SW480 (cell line): ENCODE measurements at places on chromosomes 3 and 15.

GRCh38 chr3:42807929-42808328, 1.3 kb upstream of the ACKR2 start:
- DNase-seq: no peak

DNA sequence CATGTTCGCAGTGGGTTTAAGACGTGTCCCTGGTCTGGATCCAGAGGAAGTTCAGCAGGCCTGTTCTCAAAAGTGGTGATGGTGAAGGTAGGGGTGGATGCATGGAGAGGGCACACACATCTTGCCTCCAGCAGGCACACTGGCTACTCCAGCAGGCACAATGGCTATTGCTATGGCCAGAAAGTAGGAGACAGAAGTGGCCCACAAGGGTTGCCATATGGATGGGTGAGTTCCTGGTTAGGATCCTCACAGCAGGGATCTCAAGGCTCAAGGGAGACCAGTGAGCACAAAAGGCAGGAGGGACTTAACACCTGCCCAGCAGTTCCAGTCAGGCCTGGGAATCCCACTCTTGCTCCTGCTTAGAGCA, 107.9 kb downstream of the LRIG1 start:
- no peak for DNase-seq

DNA sequence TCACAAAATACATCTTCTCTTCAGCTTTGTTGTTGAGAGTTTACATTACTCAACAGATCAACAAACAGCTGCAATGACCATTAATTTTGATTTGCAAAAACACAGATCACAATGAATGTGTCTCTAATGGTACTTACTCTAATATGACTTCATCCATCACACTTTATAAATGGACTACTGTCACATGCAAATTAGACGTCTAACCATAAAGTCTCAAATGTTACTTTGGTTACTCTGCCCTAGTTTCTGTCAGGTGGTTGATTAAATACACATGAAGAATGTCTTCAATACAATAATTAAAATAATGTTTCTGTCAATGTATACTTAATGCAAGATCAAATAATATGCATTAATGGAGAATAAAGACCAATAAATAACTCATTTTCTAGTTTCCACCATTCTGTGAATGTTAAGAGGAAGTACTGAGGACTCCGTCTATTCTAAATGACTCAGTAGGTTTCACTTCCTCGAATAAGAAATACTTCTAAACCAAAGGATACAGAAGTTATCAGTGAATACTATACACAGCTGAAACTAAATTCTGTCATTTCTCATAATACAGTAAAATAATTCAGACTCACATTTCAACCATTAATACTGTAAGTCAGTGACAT, 145.8 kb downstream of the CBLB start:
- DNase-seq: no peak

DNA sequence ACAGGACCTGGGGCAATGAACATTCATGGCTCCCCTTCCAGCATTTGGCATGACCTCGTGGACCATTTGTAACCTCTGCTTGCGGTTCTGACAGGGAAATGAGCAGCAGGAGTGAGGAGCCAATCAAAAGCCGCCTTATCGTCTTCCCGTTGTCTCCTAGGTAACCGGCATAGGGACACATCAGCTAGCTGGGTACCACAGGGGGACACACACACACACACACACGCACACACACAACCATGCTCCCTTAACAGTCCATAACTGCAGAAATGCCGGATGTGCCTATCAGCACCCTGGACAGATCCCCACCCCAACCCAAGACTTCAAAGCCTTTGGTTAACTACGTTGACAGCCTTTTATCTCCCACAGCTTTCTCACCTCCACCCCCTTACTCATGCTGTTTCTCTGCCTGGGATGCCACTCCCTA, 53.4 kb upstream of the CCDC174 start:
- peak; percentile 92 for DNase-seq

DNA sequence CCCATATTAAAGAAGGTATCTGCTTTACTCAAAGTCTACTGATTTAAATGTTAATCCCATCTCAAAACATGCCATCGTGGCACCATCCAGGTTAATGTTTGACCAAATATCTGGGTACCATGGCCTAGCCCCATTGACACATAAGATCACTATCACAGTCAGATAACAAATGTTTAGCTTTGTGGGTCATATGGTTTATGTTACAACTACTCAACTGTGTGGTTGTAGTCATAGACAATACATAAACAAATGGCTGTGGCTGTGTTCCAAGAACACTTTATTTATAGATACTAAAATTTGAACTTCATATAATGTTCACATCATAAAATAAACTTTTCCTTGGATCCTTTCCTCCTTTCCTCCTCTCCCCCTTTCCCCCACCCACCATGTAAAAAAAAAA, 9.8 kb upstream of the SNRPN start:
- no peak for DNase-seq

- no peak for DNase-seq
Observed at GRCh38 chr3:102484-102883, 94.1 kb upstream of the CHL1 start.

DNA sequence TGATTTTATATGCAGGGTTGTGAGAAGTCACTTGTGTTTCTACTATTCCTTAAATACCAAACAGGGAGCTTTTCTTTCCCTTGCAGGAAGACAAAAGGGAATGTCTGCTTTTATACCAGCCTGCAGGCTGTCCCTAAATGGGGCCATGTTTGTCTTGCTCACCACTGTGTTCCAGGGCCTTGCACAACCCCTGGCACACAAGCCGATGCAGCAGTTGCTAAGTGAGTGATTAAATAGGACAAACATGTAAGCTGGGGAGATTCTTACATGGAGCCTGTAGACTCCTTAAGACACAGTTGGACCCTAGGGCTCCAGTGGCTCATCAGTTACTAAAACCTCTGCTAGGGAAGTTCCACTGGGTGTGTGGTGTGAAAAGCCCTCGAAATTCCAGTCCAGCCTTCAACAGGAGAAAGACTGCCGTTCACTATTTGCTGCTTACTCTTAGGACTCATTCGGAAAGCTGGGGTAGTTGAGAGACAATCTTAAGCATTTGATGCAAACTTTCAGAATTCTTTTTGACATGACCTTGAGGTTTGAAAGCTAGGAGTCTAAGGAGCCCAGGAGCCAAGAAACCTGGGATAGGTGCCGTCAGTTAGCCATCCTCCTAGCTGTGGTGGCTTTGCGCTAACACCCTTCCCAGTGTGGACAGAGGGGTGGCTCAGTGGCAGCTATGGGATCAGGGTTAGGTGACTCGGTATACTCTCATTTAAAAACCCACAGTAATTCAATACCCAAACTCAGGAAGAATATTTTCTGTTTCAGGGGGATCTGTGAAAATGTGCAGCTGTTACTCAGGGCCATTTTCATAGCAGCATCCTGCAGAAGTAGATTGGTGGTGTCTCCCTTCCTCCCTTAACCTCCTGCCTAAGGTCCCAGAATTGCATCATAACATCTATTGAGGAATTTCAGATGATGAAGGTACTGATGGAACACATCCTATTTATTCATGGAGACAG, 39.1 kb downstream of the SYNM start:
- no peak for DNase-seq

DNA sequence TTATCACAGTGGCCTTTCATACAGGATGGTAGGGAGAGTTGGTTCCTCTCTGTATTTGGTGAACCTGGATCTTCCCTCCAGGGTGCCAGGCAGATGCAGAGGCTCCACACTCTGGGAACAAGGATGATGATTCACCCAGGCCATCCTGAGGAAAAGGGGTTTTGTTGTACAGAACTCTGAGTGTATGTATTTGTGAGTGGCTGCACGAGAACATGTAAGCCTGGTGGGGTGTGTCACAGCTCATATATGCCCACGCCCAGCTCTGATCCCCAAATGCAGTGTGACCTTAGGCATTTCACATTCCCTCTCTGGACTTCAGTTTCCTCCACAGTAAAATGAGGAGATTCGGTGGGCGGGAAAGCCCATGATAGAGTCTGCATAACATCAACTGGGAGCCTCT, 11.6 kb upstream of the CILP start:
- DNase-seq: no peak

GRCh38 chr3:123385499-123385898, 63.4 kb downstream of the ADCY5 start:
- DNase-seq: no peak

- DNase-seq: no peak
Observed at GRCh38 chr3:45029216-45029615, 3.1 kb downstream of the CLEC3B start.

DNA sequence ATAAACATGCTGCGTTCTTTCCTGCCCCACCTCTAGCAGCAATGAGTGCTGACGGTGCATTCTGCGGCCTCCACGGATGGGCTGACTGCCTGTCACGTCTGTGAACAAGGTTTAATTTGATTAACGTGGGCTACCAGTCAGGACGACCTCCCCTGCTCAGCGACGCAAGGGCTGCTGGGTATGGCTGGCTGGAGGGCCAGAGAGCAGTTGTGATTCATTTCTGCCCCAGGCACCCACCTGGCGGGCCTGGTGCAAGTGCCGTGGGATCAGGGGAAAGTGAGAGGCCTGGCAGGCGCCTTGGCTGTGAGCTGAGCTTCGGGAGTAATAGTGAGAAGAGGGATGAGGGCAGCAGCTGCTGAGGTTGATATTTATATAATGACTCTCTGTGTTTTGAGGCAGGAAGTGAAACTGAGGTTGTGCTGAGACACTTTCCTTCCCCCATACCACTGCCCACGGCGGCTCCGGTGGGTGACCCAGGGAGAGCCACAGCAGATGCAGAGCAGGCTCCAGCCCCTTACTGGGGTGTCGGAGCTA, 190.4 kb upstream of the BCL6 start:
- DNase-seq: no peak

- DNase-seq: no peak
Observed at GRCh38 chr15:76575679-76576078, 239.1 kb downstream of the ISL2 start.

GRCh38 chr3:95029644-95030043, 966.8 kb downstream of the NSUN3 start:
- DNase-seq: no peak

DNA sequence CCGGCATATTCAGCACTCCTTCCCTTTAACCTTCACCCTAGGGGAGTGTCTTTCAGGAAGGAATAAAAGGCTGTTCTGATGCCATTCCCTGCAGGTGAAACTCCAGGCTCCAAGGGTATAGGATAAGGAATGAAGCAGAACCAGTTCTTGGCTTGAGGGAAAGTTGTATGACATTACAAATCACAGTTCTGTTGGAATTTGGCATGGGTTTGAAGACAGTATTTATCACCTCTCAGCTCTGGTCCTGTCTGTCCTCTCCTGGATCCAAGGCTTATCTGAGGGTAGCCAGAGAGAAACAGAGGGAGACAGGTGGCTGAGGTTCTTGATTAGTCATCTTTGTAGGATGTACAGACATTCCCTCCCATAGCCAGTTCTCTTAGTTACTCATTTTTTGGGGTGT, 37.1 kb downstream of the RAB11A start:
- DNase-seq: no peak

- peak; percentile 62 for DNase-seq
Observed at GRCh38 chr15:98174286-98174685, 213.8 kb downstream of the ARRDC4 start.

DNA sequence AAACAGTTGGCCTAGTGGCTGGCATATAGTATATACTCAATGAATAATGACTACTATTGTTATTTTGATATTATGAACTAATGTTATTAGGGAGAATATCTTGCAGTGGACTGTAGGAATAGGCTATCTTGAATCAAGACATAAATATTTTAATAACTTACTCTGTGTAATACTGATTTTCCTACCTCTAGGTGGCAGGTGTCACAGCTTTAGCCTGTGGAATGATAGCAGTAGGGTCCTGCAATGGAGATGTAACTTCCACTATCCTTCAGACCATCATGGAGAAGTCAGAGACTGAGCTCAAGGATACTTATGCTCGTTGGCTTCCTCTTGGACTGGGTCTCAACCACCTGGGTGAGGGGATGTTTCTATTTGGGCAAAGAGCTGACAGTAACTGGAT, 6.5 kb downstream of the PSMD2 start:
- peak; percentile 36 for DNase-seq

GRCh38 chr3:156059950-156060501, 60.4 kb upstream of the KCNAB1 start:
- DNase-seq: no peak

- no peak for DNase-seq
Observed at GRCh38 chr15:67188551-67189218, 65.8 kb downstream of the AAGAB start.

- peak; percentile 60 for DNase-seq
Observed at GRCh38 chr15:23570486-23570885, 5.0 kb downstream of the MKRN3 start.

- no peak for DNase-seq
Observed at GRCh38 chr3:23304424-23304823, 101.3 kb downstream of the UBE2E2 start.

GRCh38 chr3:194622621-194623340, 10.4 kb downstream of the TMEM44 start:
- no peak for DNase-seq

DNA sequence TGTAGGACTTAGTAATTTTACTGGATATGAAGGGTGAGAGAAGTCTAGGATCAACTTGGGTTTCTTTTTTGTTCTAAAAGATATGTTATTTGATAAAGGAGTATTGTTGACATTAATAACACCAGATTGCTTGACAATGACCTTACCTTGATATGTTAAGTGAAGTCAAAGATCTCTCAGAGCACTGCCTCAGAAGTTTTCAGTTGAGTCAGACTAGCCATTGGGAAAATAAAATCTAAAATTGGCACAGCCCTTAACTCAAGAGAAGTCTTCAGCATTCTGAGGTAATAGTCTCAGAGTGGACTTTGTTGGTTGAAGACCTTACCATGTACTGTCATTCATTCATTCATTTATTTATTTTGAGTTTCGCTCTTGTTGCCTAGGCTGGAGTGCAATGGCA, 22.4 kb upstream of the ZNF609 start:
- DNase-seq: no peak

- no peak for DNase-seq
Observed at GRCh38 chr3:49937090-49937489, 2.9 kb upstream of the RBM6 start.

- DNase-seq: no peak
Observed at GRCh38 chr3:115085197-115085865, 61.8 kb downstream of the ZBTB20 start.

DNA sequence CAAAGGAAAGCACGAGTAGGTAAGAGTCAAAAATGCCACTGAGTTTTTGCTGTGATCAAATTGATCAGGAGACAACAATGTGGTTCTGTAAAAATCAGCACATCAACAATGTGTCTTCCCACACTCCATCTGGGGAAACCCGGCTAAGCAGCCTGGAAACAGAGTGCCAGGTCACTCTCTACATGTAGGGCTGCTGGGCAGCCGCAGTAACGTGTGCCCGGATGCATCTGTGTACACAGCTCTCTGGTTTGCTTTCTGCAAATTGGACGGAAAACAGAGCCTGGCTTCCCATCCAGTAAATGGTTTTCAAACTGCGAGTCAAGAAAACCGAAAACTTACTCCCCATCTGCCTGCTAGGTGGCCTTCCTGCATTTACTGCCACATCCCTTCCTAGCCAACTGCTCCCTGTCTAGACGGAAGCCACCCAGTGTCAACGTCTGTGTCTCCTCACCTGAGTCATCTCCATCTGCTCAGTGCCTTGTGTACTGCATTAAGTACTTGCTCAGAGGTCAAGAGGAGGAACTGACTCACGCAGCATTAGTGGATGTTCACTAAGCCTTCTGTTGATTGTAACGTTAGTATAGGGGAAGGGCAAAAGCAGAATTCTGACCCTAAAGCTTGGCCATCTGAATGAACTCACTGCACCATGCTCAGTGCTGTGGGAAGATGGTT, 124.1 kb downstream of the TJP1 start:
- no peak for DNase-seq
